ENCODE measurements at places on chromosomes 3 and 15.

GRCh38 chr3:53164911-53165310, 3.9 kb downstream of the PRKCD start:
- no peak for DNase-seq

DNA sequence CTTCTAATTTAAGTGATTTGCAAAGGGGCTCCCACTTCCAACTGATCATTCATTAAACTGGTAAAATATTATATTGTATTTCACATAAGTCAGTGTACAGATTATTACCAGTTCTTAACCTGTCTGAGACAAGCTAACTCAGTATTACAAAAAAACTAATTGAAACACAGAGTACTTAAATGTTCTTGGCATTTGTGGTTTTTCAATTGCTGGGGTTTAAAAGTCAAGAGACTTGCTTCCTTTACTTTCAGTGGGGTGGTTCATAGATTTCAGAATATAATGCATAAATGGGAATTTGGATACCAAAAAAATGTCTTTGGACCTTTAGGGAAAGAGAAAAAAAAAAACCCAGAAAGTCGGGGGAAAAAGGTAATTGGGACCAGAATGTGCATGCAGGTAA, 85.0 kb downstream of the ATP10A start:
- DNase-seq: no peak

DNA sequence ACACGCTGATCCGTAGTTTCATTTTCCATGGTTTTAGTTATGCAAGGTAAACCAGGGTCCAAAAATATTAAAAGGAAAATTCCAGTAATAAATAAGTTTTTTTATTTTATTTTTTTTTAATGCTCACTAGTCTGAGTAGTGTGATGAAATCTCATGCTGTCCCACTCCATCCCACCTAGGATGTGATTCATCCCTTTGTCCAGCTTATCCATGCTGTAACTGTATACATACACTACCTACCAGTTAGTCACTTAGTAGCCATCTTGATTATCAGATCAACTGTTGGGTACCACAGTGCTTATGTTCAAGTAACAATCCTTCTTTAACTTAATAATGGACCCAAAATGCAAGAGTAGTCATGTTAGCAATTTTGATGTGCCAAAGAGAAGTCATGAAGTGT, 75.2 kb downstream of the ESYT3 start:
- DNase-seq: no peak

DNA sequence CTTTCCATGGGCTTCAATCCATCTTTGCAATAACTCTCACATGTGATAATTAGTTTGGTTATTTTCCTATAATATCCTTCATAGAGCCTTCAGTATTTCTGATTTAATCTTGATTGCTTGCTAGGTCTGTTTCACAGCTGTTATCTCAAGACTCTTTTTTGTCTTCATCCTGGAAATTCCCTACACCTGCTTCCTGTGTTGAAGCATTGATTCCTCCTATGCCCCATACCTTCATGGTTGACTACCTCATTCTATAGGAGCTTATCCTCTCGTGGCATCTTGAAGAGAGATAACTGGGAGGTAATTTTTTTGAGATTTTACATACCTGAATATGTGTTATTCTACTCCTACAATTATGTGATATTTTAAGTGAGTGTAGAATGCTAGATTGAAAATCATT, 26.7 kb downstream of the PIK3CA start:
- DNase-seq: no peak

DNA sequence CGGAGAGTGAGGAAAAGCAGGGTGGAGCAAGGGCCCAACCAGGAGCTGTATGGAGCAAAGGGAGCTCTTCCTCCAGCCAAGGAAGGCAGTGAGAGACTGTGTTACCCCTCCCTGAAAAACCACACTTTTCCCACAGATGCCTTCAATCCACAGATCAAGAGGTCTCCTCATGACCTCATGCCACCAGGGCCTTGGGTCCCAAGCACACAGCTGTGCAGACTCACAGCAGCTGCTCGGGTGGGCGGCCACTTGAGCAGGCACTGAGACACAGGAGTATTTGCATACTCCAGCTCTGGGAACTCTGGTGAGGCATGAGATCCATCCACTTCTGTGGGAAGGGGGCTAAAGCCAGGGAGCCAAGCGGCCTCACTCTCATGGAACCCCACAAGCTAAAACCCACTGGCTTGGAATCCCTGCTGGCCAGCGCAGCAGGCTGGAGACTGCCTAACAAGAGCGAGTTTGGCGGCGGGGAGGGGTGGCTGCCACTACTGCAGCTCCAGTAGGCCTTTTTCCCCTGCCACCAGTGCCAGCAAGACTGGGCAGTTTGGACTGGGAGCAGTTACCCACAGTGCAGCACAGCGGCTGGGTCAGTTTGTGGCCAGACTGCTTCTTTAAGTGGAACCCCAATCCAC, 880.6 kb upstream of the ARPP21 start:
- DNase-seq: no peak

DNA sequence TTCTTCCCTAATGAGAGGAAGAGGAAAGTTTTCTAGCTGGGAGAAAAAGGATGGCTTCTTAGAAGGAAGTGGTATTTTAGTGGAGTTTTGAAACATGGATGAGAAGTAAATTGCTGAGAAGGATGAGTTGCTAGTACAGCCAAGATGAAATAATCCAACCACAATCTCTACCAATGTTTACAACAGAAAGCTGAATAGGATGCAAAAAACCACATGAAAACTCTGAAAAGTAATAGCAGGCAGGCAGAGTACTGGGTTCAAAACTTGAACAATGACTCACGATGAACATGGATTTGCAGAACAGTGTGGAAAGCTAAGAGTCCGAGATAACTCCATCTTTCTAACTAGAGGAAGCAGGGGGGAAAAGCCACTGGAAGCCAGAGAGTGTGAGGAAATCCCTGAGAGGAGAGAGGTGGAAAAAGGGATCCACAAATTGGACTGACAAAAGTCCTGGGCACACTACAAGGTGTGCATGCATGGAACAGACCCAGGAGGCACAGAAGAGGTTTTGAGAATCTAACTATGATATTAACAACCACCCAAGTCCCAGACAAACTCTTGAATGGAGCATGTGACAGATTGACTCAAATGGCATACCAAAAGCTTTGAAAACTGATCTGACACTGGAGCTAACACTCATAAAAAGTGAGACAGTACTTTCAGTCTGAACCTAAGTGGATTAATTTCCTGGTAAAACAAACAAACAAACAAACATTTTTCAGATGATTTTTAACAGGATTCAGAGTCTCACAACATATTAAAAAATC, 76.7 kb downstream of the ST6GAL1 start:
- no peak for DNase-seq

- no peak for DNase-seq
These were observed 251.7 kb downstream of the THSD4 start for GRCh38 chr15:71366926-71367325.

DNA sequence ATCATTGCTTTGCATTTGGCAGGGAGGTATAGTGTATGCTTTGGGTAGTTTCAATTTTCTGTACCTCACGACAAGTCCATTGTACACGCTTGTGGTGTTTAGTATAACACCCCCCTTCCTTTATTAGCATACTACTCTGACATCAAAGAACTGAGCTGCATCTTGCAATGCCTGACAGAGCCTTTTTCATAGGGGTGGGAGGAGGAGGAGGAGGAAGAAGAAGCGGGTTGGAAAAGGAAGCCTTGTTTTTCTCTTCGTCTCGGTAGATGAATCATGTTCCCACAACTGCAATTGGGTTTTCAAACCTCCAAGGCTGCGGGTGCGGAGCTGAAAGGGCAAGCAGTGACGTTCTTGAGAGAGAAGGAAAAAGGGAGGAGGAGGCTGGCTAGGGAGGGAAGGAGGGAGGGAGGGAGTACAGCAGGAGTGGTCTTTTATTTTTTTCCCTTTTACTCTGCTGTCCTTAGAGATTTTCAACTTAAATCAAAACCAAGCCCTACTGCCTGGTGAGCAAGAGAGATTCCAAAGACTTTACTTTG, 175.7 kb downstream of the KLHL25 start:
- DNase-seq: peak; percentile 61

- no peak for DNase-seq
These were observed 16.6 kb downstream of the EAF1 start for GRCh38 chr3:15443826-15444524.

DNA sequence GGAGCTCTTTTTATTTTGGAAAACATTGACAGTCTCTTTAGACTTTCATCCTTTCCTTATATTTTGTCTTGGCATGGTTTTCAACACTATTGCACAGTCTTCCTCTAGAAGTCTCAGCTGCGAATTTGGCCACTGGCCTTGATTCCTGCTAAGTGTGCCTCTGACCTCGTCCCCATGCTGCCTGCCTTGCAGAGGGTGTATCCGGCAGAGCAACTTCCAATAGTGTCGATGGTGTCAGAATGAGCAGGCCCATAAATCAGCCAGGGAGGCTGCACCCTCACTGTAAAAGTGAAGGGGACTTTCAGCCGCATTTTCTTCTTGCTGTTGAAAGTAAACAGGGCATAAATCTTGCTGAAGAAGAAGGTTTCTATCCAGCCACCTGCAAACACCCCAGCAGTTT, 336.7 kb upstream of the TRIM42 start:
- DNase-seq: no peak

- DNase-seq: no peak
These were observed 26.2 kb downstream of the MINDY4B start for GRCh38 chr3:150878996-150879575.

- no peak for DNase-seq
These were observed 915 bp downstream of the BCL2L10 start for GRCh38 chr15:52111517-52112202.

- peak; percentile 61 for DNase-seq
These were observed 39.2 kb downstream of the MYO5C start for GRCh38 chr15:52256366-52256765.

Measured in activated T-cell treated with anti-CD3 and anti-CD28 coated beads for 24 hours (primary cell).